ENCODE measurements at places on chromosomes 2 and 18. TPM values are rescaled to one million over a fixed set of nuclear protein-coding genes. Genes with fewer than 3 reads are reported as not detected.

The DRC1 gene
- not detected for total RNA-seq

The SCN9A gene
- total RNA-seq: 0.63 TPM

The GAD1 gene
- total RNA-seq: not detected

The CNDP1 gene
- not detected for total RNA-seq

The MROH2A gene
- not detected for total RNA-seq

The CLEC4F gene
- 0.21 TPM for total RNA-seq

The ASAP2 gene
- total RNA-seq: 4.6 TPM

The CCDC88A gene
- total RNA-seq: 50.3 TPM

The SERPINB11 gene
- not detected for total RNA-seq

The TIGD1 gene
- total RNA-seq: 23.7 TPM

The CRYBA2 gene
- total RNA-seq: not detected

The STPG4 gene
- 1.2 TPM for total RNA-seq

The CCDC85A gene
- total RNA-seq: not detected

The FBXO15 gene
- total RNA-seq: 0.63 TPM

The COX5B gene
- total RNA-seq: 131 TPM

The NYAP2 gene
- total RNA-seq: 0.10 TPM

The CDCA7 gene
- 2.3 TPM for total RNA-seq

The LCT gene
- 0.10 TPM for total RNA-seq

The GPBAR1 gene
- total RNA-seq: 2.9 TPM

The ACP1 gene
- 115 TPM for total RNA-seq

The ANKRD62 gene
- not detected for total RNA-seq

The PRSS56 gene
- not detected for total RNA-seq

The DNPEP gene
- total RNA-seq: 24.9 TPM

The VIT gene
- total RNA-seq: not detected

The PROM2 gene
- 0.31 TPM for total RNA-seq

The TTR gene
- total RNA-seq: not detected

The CCDC141 gene
- 33.9 TPM for total RNA-seq

The C2orf72 gene
- total RNA-seq: not detected

The TACR1 gene
- total RNA-seq: under 0.01 TPM

The KCNG2 gene
- 0.10 TPM for total RNA-seq

The RBM44 gene
- 3.5 TPM for total RNA-seq

The UGT1A9 gene
- total RNA-seq: not detected

The SMYD1 gene
- total RNA-seq: under 0.01 TPM

The ASPRV1 gene
- 0.84 TPM for total RNA-seq

The ASB18 gene
- total RNA-seq: not detected

The TNFRSF11A gene
- total RNA-seq: 1.4 TPM

The FAM124B gene
- 1.6 TPM for total RNA-seq

The NPHP1 gene
- total RNA-seq: 0.52 TPM

The MAP4K4 gene
- total RNA-seq: 58.8 TPM

The NHEJ1 gene
- 13.7 TPM for total RNA-seq

The RPRM gene
- total RNA-seq: 0.10 TPM

The REG1B gene
- not detected for total RNA-seq

The EFEMP1 gene
- 0.42 TPM for total RNA-seq

The CIB4 gene
- total RNA-seq: not detected

The CDK15 gene
- not detected for total RNA-seq

The MPV17 gene
- 30.5 TPM for total RNA-seq

The KCNG3 gene
- total RNA-seq: 0.31 TPM

The PID1 gene
- 8.4 TPM for total RNA-seq

The AQP12B gene
- not detected for total RNA-seq

The OR6B3 gene
- total RNA-seq: not detected

The HOXD1 gene
- total RNA-seq: not detected

The ARHGAP15 gene
- 334 TPM for total RNA-seq

The ADAM23 gene
- total RNA-seq: 0.94 TPM

Data from mononuclear cell (primary cell).